ENCODE measurements at places on chromosomes 7 and 10.

- DNase-seq = no peak
These were observed 42.1 kb upstream of the TMEM196 start for GRCh38 chr7:19815546-19815945.

DNA sequence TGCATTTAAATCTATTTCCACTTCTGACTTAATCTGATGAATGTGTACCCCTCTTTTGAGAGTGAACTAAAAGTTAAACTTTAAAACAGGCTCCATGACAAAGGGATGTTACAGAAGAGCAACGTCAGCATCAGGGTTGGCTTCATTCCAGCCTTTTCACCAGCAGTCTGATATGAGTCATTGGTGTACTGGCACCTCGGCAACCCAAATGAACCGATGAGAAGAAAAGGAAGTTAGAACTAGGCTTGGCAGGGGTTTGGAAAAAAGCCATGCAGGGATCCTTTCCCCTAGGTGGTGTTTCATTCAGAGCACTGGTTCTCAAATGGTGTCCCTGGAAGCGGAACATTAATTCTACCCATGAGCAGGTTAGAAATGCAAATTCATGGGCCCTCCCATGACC lies 53.6 kb downstream of the SEC61G start:
- no peak for DNase-seq

DNA sequence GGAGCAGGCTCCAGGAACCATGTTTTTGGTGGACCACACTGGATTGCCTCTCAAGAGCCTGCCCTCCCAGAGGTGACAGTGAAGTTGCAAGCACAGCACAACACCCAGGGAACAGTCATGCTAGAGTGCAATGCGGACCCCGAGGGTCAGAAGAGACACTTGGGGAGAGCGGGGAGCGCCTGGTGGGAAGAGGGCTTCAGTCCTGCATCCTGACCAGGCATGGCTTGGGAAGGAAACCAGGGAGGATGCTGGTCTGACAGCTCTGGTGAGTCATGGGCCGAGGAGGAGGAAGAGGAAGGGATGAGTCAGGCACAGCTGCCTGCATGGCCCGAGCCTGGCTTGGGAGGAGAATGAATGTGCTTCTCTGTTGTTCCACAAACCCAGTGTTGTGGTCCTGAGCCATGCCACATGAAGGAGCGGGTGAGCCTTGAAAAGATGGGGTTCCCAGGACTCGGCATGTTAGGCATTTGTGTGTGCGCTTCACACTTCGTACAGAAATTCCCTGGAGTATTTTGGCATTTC lies 29.5 kb upstream of the ANKRD2 start:
- DNase-seq = peak; percentile 79

GRCh38 chr7:80781146-80781545 lies 137.7 kb downstream of the SEMA3C start:
- DNase-seq = no peak

DNA sequence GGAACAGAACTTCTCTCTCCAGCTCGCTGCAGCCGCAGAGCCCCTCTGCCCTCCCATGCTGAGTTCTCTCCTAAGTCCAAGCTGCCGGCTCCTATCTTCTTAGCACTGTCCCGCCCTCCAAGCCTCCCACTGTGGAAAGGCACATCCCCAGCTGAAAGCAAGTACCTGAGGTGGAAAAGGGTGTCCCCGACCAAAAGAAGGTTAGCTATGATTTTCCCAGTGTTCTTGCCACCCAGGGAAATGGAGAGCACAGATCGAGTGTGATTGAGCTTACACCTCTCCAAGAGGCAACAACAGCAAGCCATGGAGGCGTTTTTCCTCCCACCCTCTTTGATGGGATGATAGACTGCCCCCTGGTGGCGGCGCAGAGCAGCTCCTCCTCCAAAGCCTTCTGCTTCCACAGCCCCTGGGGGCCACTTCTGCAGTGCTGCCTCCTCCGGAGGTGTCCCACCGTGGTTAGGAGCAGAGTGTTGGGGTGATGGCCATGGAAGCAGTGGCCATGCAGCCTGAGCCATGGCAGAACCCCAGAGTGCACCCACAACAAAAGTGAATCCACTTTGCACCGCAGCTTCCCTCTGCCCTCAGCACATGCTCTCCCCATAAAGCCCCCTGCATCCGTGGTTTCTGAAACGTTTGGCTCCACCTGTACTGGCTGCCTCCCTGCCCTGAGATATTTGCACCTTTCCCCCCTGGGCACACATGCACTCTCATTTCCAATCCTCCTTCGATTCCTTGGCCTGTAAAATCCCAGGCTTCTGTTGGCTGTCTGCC lies 143.1 kb upstream of the STK17A start:
- DNase-seq = peak; percentile 78

GRCh38 chr7:47795631-47796030 lies 152.6 kb downstream of the PKD1L1 start:
- DNase-seq = no peak

- DNase-seq = peak; percentile 45
These were observed 1.3 kb downstream of the MBLAC1 start for GRCh38 chr7:100127866-100128636.

- DNase-seq = no peak
These were observed 9.2 kb downstream of the MKI67 start for GRCh38 chr10:128116851-128117615.

DNA sequence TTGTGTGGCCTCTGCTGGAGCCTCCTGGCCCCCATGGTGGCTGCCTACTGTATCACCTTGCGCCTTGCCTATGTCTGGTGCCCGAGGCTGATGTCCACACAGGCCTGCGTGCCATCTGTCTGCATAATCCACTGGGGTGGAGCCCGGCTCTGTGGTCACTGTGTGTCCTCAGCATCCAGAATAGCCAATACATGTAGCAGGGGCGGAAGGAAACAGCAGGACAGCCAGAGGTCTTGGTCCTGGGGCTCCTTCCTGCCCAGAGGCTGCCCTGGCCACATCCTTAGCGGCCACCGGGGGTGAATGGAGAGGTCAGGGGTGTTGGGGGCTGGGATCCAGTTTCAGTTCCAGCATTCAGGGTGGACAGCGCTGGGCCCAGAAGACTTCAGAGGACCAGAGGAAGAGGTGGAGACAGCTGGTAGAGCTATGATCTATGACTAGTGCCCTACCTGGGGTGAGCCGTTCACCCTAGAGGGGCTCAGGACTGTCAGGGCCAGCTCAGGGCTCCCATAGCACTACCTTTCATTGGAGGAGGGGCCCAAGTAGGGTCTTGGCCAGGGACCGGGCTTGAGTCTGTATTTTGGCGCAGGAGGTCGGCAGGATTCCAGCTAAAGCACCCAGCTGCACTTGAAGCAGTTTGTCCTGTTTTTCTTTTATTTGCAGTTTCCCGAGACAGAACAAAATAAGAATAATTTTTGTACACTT lies 15.9 kb downstream of the YKT6 start:
- no peak for DNase-seq

DNA sequence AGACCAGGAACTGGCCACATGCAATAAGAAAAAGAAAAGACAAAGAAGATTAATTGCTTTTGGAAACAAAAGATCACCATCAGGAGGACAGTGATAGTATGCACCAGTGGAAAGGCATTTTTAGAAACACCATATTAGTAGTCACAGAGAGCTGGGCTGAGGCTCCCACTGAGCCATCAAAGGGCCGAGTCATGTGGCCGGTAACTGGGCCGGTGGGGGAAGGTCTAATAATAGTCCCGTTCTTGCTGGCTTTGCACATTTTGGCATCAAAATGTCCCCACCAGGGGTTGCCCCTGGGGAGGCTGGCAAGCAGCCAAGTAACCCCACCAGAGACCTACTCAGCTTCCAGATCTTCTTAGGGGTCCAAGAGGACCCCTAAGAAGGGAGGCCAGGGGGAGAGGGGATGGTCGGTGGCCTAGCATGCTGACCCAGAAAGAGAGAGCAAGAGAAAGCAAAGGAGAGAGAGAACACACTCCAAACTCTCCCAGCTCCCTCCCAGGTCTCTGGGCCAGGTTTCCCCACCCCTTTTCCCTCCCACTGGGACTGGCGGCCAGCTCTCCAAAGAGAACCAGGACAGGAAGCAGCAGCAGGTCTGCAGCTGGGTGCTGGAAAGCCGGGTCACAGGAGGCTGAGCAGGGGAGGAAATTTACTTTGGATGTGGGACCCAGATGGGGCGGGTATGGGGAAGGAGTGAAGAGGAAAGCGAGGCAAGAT lies 70.2 kb upstream of the FGFR2 start:
- DNase-seq = no peak

- peak; percentile 70 for DNase-seq
These were observed 158.2 kb downstream of the ARHGAP12 start for GRCh38 chr10:31770307-31770902.

DNA sequence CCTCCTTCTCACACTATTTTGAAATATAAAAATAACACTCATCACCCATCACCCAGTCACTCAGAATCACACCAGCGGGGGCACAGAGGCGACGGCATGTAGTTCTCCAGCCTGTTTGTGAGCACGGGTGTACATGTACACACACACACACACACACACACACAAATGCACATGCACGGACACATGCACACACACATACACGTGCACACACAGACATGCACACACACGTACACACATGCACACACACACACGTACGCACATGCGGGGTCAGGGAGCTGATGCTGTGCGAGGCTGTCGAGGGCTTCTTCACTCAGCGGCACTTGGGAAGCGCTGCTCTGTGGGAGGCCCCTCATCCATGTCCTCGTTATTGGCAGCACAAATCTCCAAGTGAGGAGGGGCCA lies 178.8 kb downstream of the ELFN1 start:
- DNase-seq = no peak

DNA sequence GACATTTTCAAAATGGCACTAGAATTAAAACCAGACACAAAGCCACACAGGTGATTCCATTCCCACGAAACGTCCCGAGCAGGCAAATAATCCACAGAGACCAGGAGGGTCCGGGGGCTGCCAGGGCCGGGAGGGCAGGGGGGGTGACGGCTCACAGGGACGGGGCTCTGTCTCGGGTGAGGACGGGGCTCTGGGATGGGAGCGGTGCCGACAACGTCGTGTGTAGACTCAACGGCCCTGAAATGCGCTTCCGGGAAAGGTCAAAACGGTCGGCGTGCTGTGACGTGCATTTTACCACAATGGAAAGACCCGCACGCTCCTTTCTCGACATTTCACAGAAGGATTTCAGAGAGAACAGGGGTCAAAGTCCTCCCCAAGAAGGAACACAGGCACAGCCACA lies 63.3 kb upstream of the PDGFA start:
- peak; percentile 15 for DNase-seq

GRCh38 chr10:66792441-66792840 lies 133.4 kb upstream of the LRRTM3 start:
- DNase-seq = no peak

GRCh38 chr10:69957886-69958555 lies 94.6 kb upstream of the MACROH2A2 start:
- DNase-seq = peak; percentile 20

- no peak for DNase-seq
These were observed 22.4 kb upstream of the DRGX start for GRCh38 chr10:49418328-49418727.

Measured in activated CD4-positive, alpha-beta T cell treated with anti-CD3 and anti-CD28 coated beads for 48 hours (primary cell).